Activated CD8-positive, alpha-beta T cell treated with anti-CD3 and anti-CD28 coated beads, Interleukin-2, amount 10 ng/mL, durations not matched to agents 7 days and 5 days (primary cell): ENCODE measurements at places on chromosomes 12 and 14. TPM values are rescaled to one million over a fixed set of nuclear protein-coding genes. Genes with fewer than 3 reads are reported as not detected.
A peak's percentile ranks its signal among the peaks of the same experiment; 100 is the strongest.

Gene RILPL1
- total RNA-seq, result 0.92 TPM

- H3K27ac ChIP-seq, result no peak overlapping the region
Measured at GRCh38 chr12:13093191-13093847, 10.1 kb downstream of the GSG1 start.

- no peak overlapping the region for H3K27ac ChIP-seq
- no peak for DNase-seq
- H3K4me3 ChIP-seq, result no peak overlapping the region
Measured at GRCh38 chr12:68495336-68496070, 115.2 kb upstream of the RAP1B start.

- peaks cover 16% of the 10 kb centered on the region for H3K4me1 ChIP-seq
- no peak for DNase-seq
- no peaks in the 10 kb centered on the region for H3K27me3 ChIP-seq
- peaks cover 11% of the 10 kb centered on the region for H3K36me3 ChIP-seq
- H3K4me3 ChIP-seq, result no peak overlapping the region
Measured at GRCh38 chr12:93567174-93567573, 5.3 kb upstream of the SOCS2 start.

DNA sequence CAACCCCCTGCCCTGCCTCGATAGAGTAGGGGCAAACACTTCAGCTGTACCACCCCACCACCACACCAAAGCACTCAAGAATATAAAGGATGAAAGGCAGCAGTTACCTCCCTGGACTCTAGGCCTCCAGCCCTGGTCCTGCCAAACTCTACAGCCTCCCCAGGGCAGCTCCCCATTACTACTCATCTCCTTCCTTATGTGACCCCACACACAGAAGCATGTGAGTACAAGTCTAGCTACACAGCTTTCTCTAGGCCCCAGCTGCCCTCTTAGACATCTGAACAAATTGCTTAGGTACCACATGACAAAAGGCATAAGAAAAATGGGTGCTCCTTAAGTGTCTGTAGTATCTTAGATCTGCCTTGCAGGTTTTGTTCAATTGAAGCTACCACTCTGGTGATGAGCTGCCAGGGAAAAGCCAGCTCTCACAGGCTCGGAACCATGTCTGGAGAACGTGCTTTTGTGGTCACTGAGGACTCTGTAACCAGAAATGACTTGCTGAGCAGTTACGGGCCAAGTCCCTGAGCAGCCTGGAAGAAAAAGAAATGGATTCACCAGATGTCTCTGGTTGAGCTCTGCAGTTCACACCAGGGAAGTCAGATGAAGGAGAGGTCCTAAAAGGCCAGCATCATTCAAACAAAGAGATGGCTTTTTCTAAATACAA, 32.8 kb downstream of the FMNL3 start:
- DNase-seq, result no peak
- no peaks in the 10 kb centered on the region for H3K27me3 ChIP-seq
- no peak overlapping the region for H3K4me3 ChIP-seq
- H3K4me1 ChIP-seq, result peaks cover 73% of the 10 kb centered on the region

GRCh38 chr12:92044435-92044834, 101.2 kb downstream of the BTG1 start:
- H3K4me1 ChIP-seq, result peaks cover 49% of the 10 kb centered on the region
- no peak overlapping the region for H3K27ac ChIP-seq
- no peaks in the 10 kb centered on the region for H3K27me3 ChIP-seq
- no peak overlapping the region for H3K4me3 ChIP-seq

DNA sequence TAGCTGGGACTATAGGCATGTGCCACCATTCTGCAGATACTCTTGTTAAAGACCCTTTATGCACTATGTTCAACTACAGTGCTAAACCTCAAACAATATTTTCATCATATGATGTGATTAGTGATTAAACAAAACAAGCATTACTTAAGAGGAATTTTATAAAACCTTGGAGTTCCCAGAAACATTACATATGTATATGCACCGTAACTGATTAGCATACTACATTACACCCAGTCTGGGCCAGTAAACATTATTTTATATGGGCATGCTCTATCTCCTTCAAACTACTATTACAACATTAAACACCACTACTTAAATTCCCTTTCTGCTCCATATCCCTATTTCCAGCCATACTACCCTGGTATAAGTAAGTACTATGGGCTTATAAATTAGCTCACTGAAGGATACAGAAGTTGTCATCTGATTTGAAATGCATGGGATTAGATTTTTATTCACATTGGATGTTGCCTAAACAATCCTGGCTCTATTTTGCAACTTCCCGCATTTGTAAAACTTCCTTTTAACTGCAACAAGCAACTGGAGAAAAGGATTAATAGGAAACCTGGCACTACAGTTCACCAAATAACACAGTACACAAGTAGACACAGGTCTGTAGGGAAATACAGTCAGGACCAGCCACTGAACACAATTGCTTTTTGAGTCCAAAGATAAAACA, 205.8 kb downstream of the MED13L start:
- no peaks in the 10 kb centered on the region for H3K27me3 ChIP-seq
- no peak overlapping the region for H3K4me3 ChIP-seq
- H3K4me1 ChIP-seq, result peaks cover 14% of the 10 kb centered on the region
- no peak overlapping the region for H3K27ac ChIP-seq
- no peaks in the 10 kb centered on the region for H3K36me3 ChIP-seq
- DNase-seq, result no peak

DNA sequence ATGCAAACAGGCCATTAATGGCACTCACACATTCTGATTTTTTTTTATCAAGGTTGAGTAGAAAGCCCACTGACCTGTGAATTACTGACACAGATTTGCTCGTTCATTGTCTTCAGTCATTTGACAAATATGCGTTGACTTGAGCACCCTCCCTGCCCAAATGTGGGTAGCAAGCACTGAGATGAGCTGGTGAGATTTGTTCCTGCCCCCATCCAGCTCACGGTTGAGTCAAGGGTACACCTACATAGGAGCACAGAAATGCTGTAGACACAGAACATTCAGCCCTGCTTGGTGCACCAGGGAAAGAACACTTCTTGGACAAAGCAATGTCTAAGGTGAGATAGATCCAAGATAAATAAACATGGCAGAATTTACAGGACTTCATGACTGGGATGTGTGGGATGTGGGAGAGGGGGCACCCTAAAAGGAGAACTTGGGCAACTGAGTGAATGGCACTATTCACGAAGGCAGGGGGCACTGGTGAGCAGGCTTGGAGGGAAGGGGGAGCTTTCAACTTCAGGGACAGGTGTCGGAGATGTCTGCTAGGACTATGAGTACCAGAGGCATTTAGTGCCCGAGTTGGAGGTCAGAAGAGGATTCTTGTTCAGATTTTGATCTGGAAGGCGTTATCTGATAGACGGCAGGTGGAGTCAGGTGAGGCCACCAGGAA, 213.4 kb downstream of the VRK1 start:
- H3K27ac ChIP-seq, result no peak overlapping the region
- no peak for DNase-seq
- H3K27me3 ChIP-seq, result peaks cover 4% of the 10 kb centered on the region

GRCh38 chr12:128940090-128940888, 87.0 kb downstream of the GLT1D1 start:
- peaks cover 3% of the 10 kb centered on the region for H3K4me1 ChIP-seq
- H3K4me3 ChIP-seq, result no peak overlapping the region
- no peak for DNase-seq
- peaks cover 2% of the 10 kb centered on the region for H3K27me3 ChIP-seq

Gene SPTSSA
- total RNA-seq, result 13.1 TPM

DNA sequence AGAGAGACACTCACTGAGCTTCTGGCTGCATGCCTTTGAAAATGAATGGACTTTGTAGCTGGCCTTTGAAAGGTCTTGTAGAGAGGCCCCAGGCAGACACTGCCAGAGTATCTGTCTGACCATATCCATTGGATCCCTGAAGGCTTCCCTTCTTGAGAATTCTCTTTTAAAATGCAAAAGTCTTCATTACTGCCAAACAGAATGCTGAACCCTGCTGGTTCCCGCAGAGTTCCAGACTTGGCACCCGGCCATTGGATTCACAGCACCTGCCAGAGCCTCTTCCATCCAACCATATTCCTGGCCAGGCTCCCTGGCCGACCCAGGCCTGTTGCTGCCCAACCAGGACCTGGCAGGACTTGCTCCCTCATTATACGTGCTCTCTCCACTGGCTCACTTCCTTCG, 182.5 kb downstream of the GXYLT1 start:
- H3K4me1 ChIP-seq, result no peaks in the 10 kb centered on the region
- no peaks in the 10 kb centered on the region for H3K36me3 ChIP-seq
- no peak overlapping the region for H3K4me3 ChIP-seq
- no peak for DNase-seq
- peaks cover 3% of the 10 kb centered on the region for H3K27me3 ChIP-seq
- no peak overlapping the region for H3K27ac ChIP-seq

DNA sequence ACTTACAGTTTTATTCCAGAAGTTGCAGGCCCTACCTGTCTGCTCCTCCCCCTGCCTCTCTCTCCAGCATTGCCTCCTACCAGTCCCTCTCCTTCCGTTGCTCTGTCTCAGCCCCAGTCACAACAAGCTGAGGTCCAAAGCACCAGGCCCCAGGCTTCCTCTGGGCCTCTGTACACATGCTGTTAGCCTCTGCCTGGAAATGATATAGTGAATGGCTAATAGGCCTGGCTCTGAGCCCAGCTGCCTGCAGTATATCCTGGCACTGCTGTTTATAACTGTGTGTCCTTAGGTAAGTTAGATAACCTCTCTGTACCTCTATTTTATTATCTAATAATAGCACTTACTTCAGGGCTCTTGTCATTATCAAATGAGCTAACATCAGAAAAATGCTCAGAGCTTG, 114.9 kb upstream of the PWP1 start:
- DNase-seq, result no peak
- H3K4me1 ChIP-seq, result peaks cover 16% of the 10 kb centered on the region
- H3K27ac ChIP-seq, result no peak overlapping the region
- H3K27me3 ChIP-seq, result no peaks in the 10 kb centered on the region
- no peaks in the 10 kb centered on the region for H3K36me3 ChIP-seq

GRCh38 chr12:72293701-72294100, 21.5 kb downstream of the TRHDE start:
- no peak overlapping the region for H3K4me3 ChIP-seq
- no peaks in the 10 kb centered on the region for H3K36me3 ChIP-seq
- H3K27ac ChIP-seq, result no peak overlapping the region
- no peak for DNase-seq

Gene CRY1
- total RNA-seq, result 13.5 TPM

- no peaks in the 10 kb centered on the region for H3K4me1 ChIP-seq
- H3K4me3 ChIP-seq, result no peak overlapping the region
- H3K27me3 ChIP-seq, result peaks cover 2% of the 10 kb centered on the region
- DNase-seq, result no peak
- H3K36me3 ChIP-seq, result no peaks in the 10 kb centered on the region
Measured at GRCh38 chr14:53888535-53889386, 67.9 kb downstream of the BMP4 start.

Gene DPPA3
- not detected for total RNA-seq

Gene RNU4-1
- 1,409 TPM for total RNA-seq

Gene SLC22A17
- 0.94 TPM for total RNA-seq

GRCh38 chr14:60756847-60757246, 22.3 kb downstream of the MNAT1 start:
- no peak overlapping the region for H3K27ac ChIP-seq
- peaks cover 3% of the 10 kb centered on the region for H3K27me3 ChIP-seq
- DNase-seq, result no peak
- no peak overlapping the region for H3K4me3 ChIP-seq
- H3K36me3 ChIP-seq, result peaks cover 34% of the 10 kb centered on the region

DNA sequence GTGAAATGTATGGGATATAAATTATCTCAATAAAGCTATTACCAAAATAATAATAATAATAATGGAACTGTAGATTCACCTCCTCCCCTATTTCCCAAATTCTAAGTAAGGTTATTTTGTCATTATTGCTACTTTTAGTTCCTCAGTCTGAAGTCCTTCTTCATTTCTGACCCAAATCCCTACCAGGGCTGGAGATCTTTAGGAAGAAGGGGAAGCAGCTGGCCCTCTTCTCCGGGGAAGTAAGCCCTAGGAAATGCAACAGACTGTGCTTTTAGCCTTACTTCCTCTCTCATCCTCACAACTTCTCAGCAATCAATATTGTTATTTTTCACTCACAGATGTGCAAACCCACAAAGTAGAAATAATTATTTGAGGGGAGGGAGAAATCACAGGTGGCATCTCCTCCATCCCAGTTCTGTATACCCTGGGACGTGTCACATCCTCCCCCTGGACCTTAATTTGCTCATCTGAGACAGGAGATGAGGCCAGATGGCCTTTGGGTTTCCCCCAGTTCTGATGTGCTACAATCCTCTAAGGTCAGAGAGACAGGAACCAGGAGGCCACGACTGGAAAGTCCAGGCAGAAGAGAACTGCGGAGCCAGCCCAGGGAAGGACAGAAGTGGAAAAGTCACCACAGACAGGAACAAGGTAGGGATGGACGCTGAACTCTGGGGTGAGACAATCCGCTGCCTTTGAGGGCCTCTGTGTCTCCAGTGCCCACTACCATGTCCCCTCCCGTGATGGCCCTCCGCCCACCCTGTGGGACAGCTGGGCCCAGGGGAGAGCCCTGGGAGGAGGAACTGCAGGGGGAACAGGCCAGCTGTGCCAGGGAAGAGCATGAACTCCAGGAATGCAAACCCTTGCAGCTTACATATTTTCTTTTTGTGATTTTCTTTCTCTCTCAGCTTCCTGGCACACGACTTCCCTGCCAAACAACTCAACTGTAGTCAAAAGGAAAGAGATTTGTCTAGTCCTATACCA, 10.6 kb upstream of the TNFRSF1A start:
- no peaks in the 10 kb centered on the region for H3K36me3 ChIP-seq
- no peak overlapping the region for H3K4me3 ChIP-seq
- DNase-seq, result no peak
- peaks cover 13% of the 10 kb centered on the region for H3K4me1 ChIP-seq

DNA sequence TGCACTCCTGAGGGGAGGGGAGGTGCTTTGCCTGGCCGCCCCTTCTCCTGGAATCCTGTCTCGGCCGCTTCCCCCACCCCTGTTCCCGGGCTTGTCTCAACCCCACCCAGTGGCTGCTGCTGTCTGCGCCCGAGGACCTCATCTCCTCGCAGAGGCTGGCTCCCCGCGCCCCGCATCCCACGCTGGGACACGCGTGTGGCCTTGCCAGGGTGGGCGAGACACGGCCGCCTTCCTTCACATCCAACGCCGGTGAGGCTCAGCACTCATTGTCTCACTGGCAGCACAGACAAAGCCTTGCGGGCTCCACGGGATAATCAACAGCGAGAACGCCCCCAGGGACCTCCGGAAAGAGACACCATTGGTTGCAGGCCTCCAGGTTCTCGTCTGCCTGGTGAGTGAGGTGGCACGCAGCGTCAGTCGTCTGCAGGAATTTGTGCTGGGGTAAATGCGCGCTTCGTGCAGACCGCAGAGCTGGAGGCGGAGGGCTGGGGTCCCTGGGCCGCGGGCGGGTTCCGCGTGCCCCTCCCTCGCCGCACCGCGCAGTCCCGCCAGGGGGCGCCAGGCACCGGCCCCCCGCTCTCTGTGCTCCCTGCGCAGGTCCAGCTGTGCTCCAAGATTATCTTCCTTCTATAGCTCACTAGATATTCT, 26.8 kb downstream of the CCDC177 start:
- no peaks in the 10 kb centered on the region for H3K36me3 ChIP-seq
- peak; percentile 37 for DNase-seq
- no peak overlapping the region for H3K27ac ChIP-seq
- no peak overlapping the region for H3K4me3 ChIP-seq
- H3K27me3 ChIP-seq, result peaks cover 35% of the 10 kb centered on the region

GRCh38 chr14:104138718-104139459, 502 bp downstream of the KIF26A start:
- no peak overlapping the region for H3K27ac ChIP-seq
- H3K27me3 ChIP-seq, result peaks cover 20% of the 10 kb centered on the region
- peaks cover 10% of the 10 kb centered on the region for H3K4me1 ChIP-seq
- H3K4me3 ChIP-seq, result no peak overlapping the region
- DNase-seq, result no peak
- H3K36me3 ChIP-seq, result no peaks in the 10 kb centered on the region

Gene CLEC6A
- total RNA-seq, result not detected

GRCh38 chr14:105050551-105050897, 14.7 kb downstream of the GPR132 start:
- no peak overlapping the region for H3K4me3 ChIP-seq
- H3K27ac ChIP-seq, result no peak overlapping the region
- no peak for DNase-seq
- no peaks in the 10 kb centered on the region for H3K27me3 ChIP-seq
- H3K4me1 ChIP-seq, result peaks cover 6% of the 10 kb centered on the region

Gene GZMB
- total RNA-seq, result 368 TPM
